ENCODE measurements at places on chromosomes 12 and 14. TPM values are rescaled to one million over a fixed set of nuclear protein-coding genes. Genes with fewer than 3 reads are reported as not detected.

The INSM2 gene
- not detected for total RNA-seq

DNA sequence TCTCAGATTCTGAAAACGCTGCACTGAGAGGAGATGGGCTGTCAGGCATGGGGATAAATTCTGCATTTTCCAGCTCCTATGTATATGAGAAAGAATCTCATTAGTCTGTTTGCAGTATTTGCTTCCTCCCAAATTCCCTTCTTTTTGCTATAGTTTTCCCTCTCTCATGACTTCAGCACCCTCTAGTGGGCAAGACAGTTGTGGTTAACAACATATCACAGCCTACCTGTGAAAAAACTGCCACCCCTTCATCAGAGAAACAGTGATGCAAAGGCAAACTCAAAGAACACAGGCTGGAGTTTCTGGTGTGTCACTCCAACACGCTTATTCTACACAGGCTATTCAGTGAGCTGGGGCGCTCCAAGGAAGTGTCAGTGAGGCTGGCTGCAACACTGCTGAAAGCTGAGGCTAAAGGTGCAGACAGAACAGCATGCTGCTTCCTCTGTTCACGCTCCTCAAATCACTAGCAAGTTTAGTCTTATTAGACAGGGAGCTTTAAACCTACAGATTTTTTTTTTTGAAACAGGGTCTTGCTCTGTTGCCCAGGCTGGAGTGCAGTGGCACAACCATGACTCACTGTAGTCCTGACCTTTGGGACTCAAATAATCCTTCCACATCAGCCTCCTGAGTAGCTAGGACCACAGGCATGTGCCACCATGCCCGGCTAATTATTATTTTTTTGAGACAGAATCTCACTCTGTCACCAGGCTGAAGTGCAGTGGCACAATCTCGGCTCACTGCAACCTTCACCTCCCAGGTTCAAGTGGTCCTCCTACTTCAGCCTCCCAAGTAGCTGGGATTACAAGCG is 19.3 kb downstream of the ZC2HC1C start:
- no peak overlapping the region for H3K27ac ChIP-seq
- peaks cover 51% of the 10 kb centered on the region for H3K36me3 ChIP-seq
- H3K27me3 ChIP-seq = no peaks in the 10 kb centered on the region
- DNase-seq = no peak
- H3K4me3 ChIP-seq = no peak overlapping the region
- H3K4me1 ChIP-seq = no peaks in the 10 kb centered on the region

- H3K27me3 ChIP-seq = peaks cover 55% of the 10 kb centered on the region
- H3K27ac ChIP-seq = no peak overlapping the region
- no peak for DNase-seq
- peaks cover 15% of the 10 kb centered on the region for H3K4me1 ChIP-seq
Measured at GRCh38 chr12:47901063-47901717, 3.6 kb downstream of the VDR start.

- no peak overlapping the region for H3K4me3 ChIP-seq
- no peaks in the 10 kb centered on the region for H3K36me3 ChIP-seq
- peaks cover 62% of the 10 kb centered on the region for H3K4me1 ChIP-seq
- no peak for DNase-seq
- H3K27ac ChIP-seq = no peak overlapping the region
- H3K27me3 ChIP-seq = no peaks in the 10 kb centered on the region
Measured at GRCh38 chr12:26727482-26728204, 105.4 kb downstream of the ITPR2 start.

Measured in mesothelial cell of epicardium (in vitro differentiated cells).